ENCODE measurements at places on chromosomes 1 and 21.

- no peak for DNase-seq
- H3K27ac ChIP-seq: no peak overlapping the region
- H3K36me3 ChIP-seq: no peaks in the 10 kb centered on the region
- no peaks in the 10 kb centered on the region for H3K4me1 ChIP-seq
- H3K4me3 ChIP-seq: no peak overlapping the region
These were observed 52.3 kb upstream of the COG2 start for GRCh38 chr1:230589951-230590350.

DNA sequence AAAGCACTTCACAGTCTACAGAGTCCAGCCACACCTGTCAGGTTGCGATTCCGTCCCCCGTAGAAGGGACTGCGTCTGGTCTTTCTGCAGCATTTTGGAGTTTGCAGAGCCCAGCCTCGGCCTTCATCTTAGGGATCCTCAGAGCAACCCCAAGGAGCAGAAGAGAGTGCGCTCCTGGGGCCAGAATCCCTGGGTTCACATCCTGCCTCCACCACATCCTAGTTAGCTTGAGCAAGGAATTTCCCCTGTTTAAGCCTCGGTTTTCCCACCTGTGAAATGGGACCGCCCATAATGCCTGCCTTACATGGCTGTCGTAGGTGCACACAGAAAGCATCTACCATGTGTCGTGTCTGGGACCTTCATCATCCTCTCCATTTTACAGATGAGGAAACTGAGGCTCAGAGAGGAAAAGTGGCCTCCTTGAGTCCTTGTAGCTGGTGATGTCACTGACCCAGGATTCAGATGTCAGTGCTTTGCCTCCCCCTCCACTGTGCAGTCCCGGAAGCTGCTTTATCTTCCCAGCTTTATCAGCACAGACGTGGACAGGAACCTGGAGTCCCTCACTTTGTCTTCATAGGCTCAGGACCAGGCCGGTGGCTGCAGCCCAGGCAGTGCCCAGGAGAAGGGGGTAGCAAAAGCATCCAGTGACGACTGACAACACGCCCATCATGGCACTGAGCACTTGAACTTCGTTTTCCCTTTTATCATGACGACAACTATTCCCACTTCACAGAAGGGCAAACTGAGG lies 438.5 kb downstream of the MATN1 start:
- H3K4me3 ChIP-seq: no peak overlapping the region
- H3K27ac ChIP-seq: no peak overlapping the region
- DNase-seq: no peak
- H3K4me1 ChIP-seq: no peaks in the 10 kb centered on the region

- H3K27ac ChIP-seq: no peak overlapping the region
- peaks cover 12% of the 10 kb centered on the region for H3K4me1 ChIP-seq
- DNase-seq: peak; percentile 46
- H3K36me3 ChIP-seq: no peaks in the 10 kb centered on the region
- no peak overlapping the region for H3K4me3 ChIP-seq
These were observed 16.8 kb upstream of the ETV3 start for GRCh38 chr1:157154940-157155514.

DNA sequence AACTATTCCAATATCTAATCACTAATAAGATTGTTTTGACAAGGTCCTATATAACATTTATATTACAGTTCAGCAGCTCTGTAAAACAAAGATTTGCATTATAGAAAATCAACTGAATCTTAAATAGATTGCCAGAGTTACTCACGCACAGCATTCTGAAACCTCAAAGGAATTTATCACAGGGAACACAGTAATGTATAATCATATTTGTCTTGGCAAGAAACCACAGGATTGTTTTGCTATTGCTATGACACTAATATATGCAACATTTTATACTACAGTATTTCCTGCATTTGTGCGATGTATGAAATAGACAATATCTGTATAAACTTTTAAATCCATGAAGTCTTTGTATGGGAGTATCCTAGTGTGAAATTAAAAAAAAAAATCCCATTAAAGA lies 101.4 kb downstream of the PLPPR5 start:
- DNase-seq: no peak
- no peak overlapping the region for H3K4me3 ChIP-seq
- no peaks in the 10 kb centered on the region for H3K36me3 ChIP-seq
- H3K4me1 ChIP-seq: no peaks in the 10 kb centered on the region

GRCh38 chr1:67675800-67676199 lies 9.2 kb upstream of the GADD45A start:
- no peaks in the 10 kb centered on the region for H3K27me3 ChIP-seq
- no peak for DNase-seq
- no peaks in the 10 kb centered on the region for H3K36me3 ChIP-seq
- no peaks in the 10 kb centered on the region for H3K4me1 ChIP-seq
- no peak overlapping the region for H3K4me3 ChIP-seq
- no peak overlapping the region for H3K27ac ChIP-seq

- H3K27ac ChIP-seq: no peak overlapping the region
- no peaks in the 10 kb centered on the region for H3K27me3 ChIP-seq
- no peak overlapping the region for H3K4me3 ChIP-seq
- no peaks in the 10 kb centered on the region for H3K36me3 ChIP-seq
- no peak for DNase-seq
These were observed 13.3 kb upstream of the THEMIS2 start for GRCh38 chr1:27858949-27859576.

GRCh38 chr21:39688010-39688409 lies 57.0 kb upstream of the IGSF5 start:
- no peaks in the 10 kb centered on the region for H3K36me3 ChIP-seq
- no peak for DNase-seq
- H3K4me1 ChIP-seq: no peaks in the 10 kb centered on the region
- H3K27ac ChIP-seq: no peak overlapping the region
- no peaks in the 10 kb centered on the region for H3K27me3 ChIP-seq

- no peaks in the 10 kb centered on the region for H3K36me3 ChIP-seq
- peaks cover 3% of the 10 kb centered on the region for H3K4me1 ChIP-seq
- no peak overlapping the region for H3K4me3 ChIP-seq
- H3K27ac ChIP-seq: peak overlapping the region; percentile 10
- no peaks in the 10 kb centered on the region for H3K27me3 ChIP-seq
These were observed 1.7 kb upstream of the SFN start for GRCh38 chr1:26861286-26861701.

GRCh38 chr1:43530483-43531106 lies at the start of gene PTPRF:
PTPRF (plus strand) TSS chr1:43530883; CDS start chr1:43545076, 14,193 bp downstream.
- H3K27ac ChIP-seq: peak within 1 kb of the TSS; percentile 63
- peak; percentile 78 for DNase-seq
- peak within 1 kb of the TSS; percentile 54 for H3K4me3 ChIP-seq
- H3K4me1 ChIP-seq: peaks cover 20% of the 10 kb centered on the region

DNA sequence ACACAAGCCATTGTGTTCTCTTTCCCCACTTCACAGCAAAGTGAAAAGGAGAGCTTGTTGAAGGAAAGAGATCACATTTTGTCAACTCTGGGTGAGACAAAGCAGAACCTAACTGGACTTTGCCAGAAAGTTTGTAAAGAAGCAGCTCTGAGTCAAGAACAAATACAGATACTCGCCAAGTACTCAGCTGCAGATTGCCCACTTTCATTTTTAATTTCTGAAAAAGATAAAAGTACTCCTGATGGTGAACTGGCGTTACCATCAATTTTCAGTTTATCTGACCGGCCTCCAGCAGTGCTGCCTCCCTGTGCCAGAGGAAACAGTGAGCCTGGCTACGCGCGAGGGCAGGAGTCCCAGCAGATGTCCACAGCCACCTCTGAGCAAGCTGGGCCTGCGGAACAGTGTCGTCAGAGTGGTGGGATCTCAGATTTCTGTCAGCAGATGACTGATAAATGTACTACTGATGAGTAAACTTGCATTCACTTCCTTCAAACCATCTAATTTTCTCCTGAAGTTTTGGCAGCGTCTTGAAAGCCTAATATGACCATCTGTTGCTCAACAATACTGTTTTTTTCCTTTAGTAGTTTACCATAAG lies 43.7 kb downstream of the BACH1 start:
- no peak overlapping the region for H3K4me3 ChIP-seq
- no peak for DNase-seq
- H3K36me3 ChIP-seq: no peaks in the 10 kb centered on the region
- H3K27me3 ChIP-seq: no peaks in the 10 kb centered on the region
- no peak overlapping the region for H3K27ac ChIP-seq

- H3K27ac ChIP-seq: no peak overlapping the region
- H3K36me3 ChIP-seq: no peaks in the 10 kb centered on the region
- no peaks in the 10 kb centered on the region for H3K27me3 ChIP-seq
- DNase-seq: peak; percentile 62
- no peak overlapping the region for H3K4me3 ChIP-seq
- peaks cover 3% of the 10 kb centered on the region for H3K4me1 ChIP-seq
These were observed 16.5 kb downstream of the ZNF697 start for GRCh38 chr1:119631433-119632102.

GRCh38 chr1:151620286-151620685 lies 8.4 kb downstream of the SNX27 start:
- DNase-seq: no peak
- no peaks in the 10 kb centered on the region for H3K27me3 ChIP-seq
- no peaks in the 10 kb centered on the region for H3K36me3 ChIP-seq
- no peak overlapping the region for H3K27ac ChIP-seq

DNA sequence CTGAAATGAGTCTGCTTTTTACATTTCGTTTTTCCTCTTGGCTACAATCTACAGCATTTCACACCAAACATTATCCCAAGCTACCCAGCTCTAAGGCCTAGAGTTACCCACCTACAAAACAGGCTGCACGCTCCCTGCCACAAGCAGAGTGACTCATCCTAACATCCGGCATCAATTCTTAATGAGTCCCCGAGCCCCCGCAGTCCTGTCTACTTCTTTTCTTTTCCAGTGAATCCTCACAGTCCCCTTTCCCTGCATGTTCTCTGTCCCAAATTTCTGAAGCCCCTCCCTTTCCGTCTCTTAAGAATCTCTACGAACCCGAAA lies 650 bp downstream of the PCNX2 start:
- peak overlapping the region; percentile 48 for H3K27ac ChIP-seq
- peak; percentile 91 for DNase-seq
- H3K27me3 ChIP-seq: no peaks in the 10 kb centered on the region
- peak overlapping the region; percentile 86 for H3K4me3 ChIP-seq

- H3K4me3 ChIP-seq: no peak overlapping the region
- no peaks in the 10 kb centered on the region for H3K4me1 ChIP-seq
- H3K27me3 ChIP-seq: no peaks in the 10 kb centered on the region
- no peaks in the 10 kb centered on the region for H3K36me3 ChIP-seq
- no peak for DNase-seq
These were observed 386.8 kb downstream of the RYR2 start for GRCh38 chr1:237428809-237429208.

DNA sequence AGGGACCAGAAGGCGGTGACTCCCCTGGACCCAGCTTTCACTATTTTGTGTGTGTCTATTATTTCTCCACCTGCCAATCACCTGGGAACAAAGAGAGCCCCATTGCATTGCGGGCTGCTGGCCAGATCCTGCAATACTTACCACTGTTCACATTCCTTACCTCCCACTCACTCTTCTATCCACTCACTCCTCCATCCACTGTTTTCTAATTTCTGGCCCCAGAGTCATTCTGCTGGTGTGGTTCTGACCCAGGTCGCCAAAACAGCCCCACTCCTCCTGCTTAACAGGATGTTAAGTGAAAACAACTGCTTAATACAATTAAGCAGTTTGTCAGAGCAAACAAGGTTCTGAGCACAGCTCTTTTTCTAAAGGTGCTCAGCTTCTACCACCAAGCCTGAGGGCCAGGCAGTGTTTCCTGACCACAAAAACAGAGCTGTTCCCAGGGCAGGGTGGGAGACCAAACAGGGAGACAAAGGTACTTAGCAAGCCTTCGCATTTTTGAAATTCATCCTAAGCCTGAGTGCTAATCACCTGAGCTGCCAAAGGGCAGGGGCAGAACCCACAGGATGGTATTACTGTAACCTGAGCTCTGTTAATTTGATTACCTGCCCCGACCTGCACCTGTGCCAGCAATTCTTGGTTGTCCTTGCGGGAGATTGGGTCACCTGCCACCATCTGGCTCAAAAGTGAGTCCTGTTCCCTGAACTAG lies 38.5 kb upstream of the EFCAB14 start:
- H3K4me1 ChIP-seq: peaks cover 9% of the 10 kb centered on the region
- H3K27me3 ChIP-seq: no peaks in the 10 kb centered on the region
- DNase-seq: peak; percentile 73

GRCh38 chr1:75785320-75785982 lies 605 bp upstream of the RABGGTB start:
- H3K36me3 ChIP-seq: no peaks in the 10 kb centered on the region
- no peak for DNase-seq
- no peaks in the 10 kb centered on the region for H3K4me1 ChIP-seq
- no peak overlapping the region for H3K27ac ChIP-seq

GRCh38 chr1:180192172-180192571 lies 37.5 kb downstream of the QSOX1 start:
- no peak for DNase-seq
- H3K36me3 ChIP-seq: no peaks in the 10 kb centered on the region
- no peaks in the 10 kb centered on the region for H3K4me1 ChIP-seq
- no peaks in the 10 kb centered on the region for H3K27me3 ChIP-seq
- no peak overlapping the region for H3K4me3 ChIP-seq
- no peak overlapping the region for H3K27ac ChIP-seq

DNA sequence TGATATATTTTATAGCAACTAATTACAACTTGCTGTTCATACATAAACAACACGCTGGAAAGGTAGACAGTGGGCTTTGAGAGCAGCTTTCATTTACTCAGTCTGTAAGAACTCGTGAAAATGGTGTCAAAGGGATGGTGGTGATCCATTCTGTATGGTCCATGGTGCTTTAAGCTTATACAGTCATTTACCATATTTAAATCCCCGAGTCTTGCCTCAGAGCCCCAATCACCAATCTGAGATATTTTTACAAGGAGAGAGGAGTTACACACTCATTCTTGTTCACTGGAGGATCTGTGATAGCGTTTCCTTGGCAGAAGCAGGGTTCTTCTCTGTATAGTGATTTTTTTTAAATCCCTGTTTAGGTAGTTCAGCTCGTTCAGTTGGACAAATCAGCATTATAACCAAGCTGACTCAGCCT lies 694.6 kb downstream of the USP25 start:
- no peak overlapping the region for H3K4me3 ChIP-seq
- no peak overlapping the region for H3K27ac ChIP-seq
- DNase-seq: no peak
- H3K4me1 ChIP-seq: no peaks in the 10 kb centered on the region

DNA sequence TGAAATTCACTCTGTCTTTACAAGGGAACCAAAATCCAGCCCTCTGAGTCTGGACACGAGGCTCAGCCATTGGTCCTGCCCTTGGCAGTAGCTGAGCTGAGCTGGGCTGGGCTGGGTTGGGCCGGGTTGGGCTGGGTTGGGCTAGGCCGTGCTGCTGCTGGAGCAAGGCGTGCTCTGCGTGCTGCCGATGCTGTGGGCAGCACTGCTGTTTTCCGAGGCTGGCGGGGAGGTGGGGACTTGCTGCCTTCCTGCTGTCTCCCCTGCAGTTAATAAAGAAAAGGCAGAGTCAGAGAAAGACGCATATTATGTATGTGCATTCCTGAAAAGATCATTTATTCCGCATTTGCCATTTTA lies 182.9 kb downstream of the CDC7 start:
- no peaks in the 10 kb centered on the region for H3K36me3 ChIP-seq
- no peaks in the 10 kb centered on the region for H3K27me3 ChIP-seq
- H3K4me3 ChIP-seq: no peak overlapping the region
- H3K4me1 ChIP-seq: peaks cover 5% of the 10 kb centered on the region
- H3K27ac ChIP-seq: no peak overlapping the region
- DNase-seq: peak; percentile 52

DNA sequence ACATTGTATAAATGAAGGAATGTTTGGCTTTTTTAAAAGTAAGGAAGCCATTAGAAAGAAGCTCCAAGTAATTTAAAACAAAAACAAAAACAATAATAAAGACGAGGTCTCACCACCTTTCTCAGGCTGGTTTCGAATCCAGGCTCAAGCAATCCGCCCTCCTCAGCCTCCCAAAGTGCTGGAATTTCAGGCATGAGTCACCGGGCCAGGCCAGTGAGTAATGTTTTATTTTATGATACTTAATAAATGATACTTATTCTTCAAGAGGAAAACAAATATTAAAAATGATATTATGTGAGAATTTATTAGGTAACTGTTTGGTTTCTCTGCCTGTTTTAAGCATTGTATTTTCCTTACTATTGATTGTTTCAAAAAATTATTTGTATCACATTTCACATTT lies 201.4 kb upstream of the BRINP3 start:
- no peak overlapping the region for H3K4me3 ChIP-seq
- H3K4me1 ChIP-seq: no peaks in the 10 kb centered on the region

All from mesendoderm (in vitro differentiated cells).